ENCODE measurements at places on chromosomes 16 and 17.

GRCh38 chr17:21041741-21042457, 912 bp downstream of the USP22 start:
- peak; percentile 71 for DNase-seq

GRCh38 chr16:89219365-89219764, 1.9 kb downstream of the ZNF778 start:
- DNase-seq: no peak

GRCh38 chr17:31558748-31559583, 167.5 kb downstream of the RAB11FIP4 start:
- DNase-seq: peak; percentile 41

- no peak for DNase-seq
Measured at GRCh38 chr16:7517496-7517895, 184.9 kb downstream of the RBFOX1 start.

GRCh38 chr17:74368341-74369081, 1.2 kb downstream of the GPR142 start:
- DNase-seq: peak; percentile 67

Measured in stimulated activated naive CD4-positive, alpha-beta T cell treated with Interleukin-2 at 50 U/mL for 16 hours (primary cell).